ENCODE measurements at places on chromosomes 12 and 14.

GRCh38 chr12:62899568-62900390, 35.2 kb downstream of the PPM1H start:
- no peak for DNase-seq

DNA sequence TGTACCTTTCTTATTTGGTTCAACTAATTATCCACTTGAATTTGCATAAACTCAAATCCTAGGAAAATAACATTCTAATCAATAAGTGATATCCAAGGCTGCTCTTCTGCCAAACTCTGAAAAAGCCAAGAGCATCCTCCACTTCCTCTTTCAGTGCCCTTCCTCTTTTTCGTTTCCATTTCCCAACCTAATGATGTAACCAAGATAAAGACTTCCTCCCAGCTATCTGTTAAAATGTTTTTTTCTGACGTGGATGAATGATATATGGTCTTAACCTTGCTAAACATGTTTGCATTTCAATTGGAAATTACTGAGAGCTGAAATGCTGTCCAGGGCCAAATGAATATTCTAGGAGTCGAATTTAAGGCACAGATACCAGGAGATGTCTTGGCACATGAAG, 459.5 kb upstream of the PDE3A start:
- no peak for DNase-seq

DNA sequence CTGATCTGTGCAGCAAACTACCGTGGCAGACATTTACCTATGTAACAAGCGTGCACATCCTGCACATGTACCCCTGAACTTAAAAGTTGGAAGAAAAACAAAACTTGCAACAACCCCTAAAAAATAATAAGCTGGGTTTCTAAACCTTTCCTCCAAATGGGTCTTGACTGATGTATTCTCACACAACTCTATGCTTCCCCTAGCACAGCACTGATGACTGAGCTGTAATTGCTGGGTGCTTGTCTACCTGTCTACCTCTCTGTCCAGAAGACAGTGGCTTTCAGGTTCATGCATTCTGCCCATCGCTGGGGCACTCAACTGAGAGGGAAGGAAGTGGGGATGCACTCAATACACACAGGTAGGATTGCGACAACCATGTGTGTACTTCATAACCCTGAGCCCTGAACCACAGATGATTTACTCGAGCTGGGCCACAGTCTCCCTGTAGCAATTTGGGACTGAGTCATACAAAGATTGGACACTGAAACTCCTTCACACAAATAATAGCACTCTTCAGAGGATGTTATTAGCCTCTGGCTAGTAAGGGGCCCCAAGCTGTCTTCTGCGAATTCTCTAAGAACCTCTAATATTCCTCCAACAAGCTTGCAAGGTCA, 44.8 kb upstream of the TMPO start:
- no peak for DNase-seq

- DNase-seq = no peak
These were observed 67.7 kb downstream of the ACADS start for GRCh38 chr12:120793357-120793756.

DNA sequence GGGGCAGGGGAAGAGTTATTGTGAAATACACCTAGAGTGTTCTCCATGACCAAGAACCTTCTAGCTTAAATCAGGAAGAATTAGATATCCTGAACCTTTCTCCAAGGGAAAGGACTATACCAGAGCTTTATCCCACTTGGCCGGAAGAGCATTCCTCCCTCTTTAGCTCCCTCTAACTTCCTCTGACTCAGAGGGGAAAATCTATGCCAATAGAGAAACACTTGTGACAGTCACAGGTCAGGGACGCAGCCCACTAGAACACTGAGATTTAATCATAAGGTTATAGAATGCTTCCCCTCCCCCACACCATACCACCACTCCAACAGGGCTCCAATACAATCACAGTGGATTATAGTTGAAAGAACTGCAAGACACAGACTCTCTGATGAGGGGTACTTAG, 55.4 kb upstream of the RFX4 start:
- no peak for DNase-seq

DNA sequence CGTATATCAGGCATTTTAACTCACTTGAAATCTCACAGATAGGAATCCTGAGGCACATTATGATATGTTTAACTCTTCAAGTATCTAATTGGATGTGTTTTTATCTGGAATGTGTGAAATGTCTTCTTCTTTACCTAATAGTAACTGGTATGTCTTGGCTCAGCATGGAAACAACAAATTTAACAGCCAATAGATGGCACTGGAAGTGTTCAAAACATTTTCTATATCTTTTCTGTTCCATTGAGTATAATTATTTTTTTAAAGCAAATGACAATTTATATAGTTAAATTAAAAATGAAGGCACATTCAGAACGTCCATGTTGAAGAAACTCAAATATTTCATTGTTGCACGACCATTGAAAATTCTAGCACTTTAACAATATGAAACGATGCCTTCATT, 164.6 kb upstream of the SLC16A7 start:
- no peak for DNase-seq

DNA sequence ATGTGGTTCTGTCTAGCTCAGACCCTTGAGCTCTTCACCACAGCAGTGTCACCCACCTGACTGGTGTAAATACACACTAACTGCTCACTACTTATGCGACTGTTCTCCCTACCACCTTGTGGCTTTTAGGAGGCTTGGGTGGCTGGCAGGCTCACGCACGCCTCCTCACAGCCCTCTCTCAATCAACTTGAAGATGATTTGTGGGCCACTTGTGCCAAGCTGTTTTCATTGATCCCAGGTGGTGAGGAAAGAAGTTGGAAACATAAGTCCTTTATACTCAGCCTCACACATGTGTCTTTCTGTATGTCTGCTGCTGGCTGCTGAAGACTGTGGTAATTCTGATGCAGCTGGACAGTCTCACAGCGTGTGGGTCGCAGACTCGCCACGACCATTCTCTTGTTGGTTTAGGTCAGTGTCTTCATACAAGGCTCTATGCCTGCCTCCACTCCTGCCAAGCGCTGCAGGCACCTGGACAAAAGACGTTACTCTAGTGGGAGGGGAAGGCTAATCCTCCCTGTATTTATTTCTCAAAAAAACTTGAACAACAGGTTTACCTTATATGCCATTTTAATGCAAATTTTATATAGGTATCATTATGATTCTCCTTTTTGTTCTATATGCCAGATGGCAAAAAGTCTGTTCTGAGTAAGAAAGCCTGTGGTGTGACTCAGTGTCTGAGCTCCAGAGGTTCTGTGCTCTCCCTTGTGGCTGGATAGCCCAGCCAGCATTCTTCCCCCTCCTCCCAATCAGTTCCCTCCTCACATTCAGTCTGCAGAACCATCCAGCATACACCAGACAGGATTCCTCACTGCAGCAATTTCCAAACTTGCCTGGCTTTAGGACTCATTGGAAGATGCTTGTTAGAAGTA, 115.6 kb downstream of the DIP2B start:
- DNase-seq = no peak

DNA sequence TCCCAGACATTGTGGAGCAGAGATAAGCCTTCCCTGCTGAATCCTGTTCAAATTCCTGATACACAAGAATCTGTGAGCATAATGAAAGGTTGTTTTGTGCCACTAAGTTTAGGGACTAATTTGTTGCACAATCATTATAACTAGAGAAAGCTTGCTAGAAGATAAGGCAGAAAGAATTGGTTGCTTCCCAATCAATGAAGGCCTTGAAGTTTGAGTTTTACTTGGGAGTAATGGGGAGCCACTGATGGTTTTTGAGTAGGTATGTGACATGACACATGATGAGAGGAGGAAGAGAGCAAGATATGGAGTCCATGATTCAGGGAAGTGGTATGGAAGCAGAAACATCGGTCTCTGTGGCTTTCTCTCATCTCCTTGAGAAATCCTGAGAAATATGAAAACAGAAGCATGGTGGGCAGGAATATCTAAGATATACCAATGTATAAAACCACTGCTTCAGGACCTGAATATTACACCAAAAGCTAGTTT, 13.3 kb upstream of the TCP11L2 start:
- DNase-seq = no peak
